ENCODE measurements at places on chromosomes 5 and 9. TPM values are rescaled to one million over a fixed set of nuclear protein-coding genes. Genes with fewer than 3 reads are reported as not detected.

The SLC36A3 gene
- not detected for total RNA-seq

The ELAVL2 gene
- not detected for total RNA-seq

The TYRP1 gene
- 50.2 TPM for total RNA-seq

The ALDOB gene
- total RNA-seq, result 0.56 TPM

The C9 gene
- total RNA-seq, result not detected

The ARID3C gene
- not detected for total RNA-seq

The ISL1 gene
- total RNA-seq, result not detected

The SPINK5 gene
- 0.35 TPM for total RNA-seq

The MZB1 gene
- total RNA-seq, result 0.70 TPM

- peak; percentile 87 for DNase-seq
These were observed 1.5 kb downstream of the SMARCA2 start for GRCh38 chr9:2016408-2017330.

GRCh38 chr5:177310757-177311391, 824 bp downstream of the MXD3 start:
- DNase-seq, result no peak

- DNase-seq, result no peak
These were observed 187.5 kb upstream of the NR4A3 start for GRCh38 chr9:99634186-99634585.

DNA sequence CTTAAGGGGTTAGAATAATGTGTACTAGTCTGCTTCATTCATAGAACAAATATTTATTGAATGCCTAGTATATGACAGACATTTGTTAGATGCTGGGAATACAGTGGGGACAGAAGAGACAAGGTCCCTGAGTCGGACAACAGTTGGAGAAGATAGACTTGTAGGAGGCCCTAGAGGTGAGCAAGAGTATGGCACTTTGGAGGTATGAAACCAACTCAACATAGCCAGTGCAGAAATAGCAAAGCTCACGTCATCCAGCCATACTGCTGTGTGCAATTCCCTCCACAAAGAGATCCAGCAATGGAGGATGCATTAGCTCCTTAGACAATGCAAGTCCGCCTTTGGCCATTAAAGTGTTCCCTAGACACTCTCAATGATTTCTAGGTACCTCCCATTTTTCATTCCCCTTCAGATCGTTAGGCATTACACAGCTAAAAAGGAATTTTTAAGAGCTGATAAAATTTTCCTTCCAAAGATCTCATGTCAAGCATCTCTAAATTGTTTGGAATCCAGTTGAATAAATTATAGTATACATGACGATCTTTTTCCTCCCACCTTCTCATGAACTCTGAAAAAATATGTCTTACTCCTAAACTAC, 1949.6 kb upstream of the WWC1 start:
- DNase-seq, result no peak

DNA sequence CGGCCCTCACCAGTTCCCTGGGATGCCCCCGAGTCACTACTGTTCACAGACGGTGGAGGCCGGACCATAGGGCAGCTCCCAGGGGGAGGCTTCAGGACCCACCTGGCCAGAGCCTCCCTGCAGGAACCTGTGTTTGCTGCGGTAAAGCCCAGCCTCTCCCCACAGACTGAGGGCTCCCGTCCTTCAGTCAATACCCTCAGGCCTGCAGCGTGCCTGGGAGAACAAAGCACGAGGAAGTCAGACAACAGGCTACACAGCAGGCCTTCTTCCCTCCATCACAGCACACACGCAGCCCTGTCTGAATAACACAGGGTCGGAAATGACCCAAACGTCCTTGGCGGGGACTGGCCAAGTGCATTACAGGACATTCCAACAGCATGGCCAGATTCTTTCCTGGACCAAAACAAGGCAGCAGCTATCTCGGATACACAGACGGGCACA, 34.4 kb downstream of the COL23A1 start:
- no peak for DNase-seq

- DNase-seq, result no peak
These were observed 3.0 kb downstream of the NUDT2 start for GRCh38 chr9:34332076-34332964.

GRCh38 chr9:135070964-135071735, 16.3 kb upstream of the OLFM1 start:
- DNase-seq, result no peak

DNA sequence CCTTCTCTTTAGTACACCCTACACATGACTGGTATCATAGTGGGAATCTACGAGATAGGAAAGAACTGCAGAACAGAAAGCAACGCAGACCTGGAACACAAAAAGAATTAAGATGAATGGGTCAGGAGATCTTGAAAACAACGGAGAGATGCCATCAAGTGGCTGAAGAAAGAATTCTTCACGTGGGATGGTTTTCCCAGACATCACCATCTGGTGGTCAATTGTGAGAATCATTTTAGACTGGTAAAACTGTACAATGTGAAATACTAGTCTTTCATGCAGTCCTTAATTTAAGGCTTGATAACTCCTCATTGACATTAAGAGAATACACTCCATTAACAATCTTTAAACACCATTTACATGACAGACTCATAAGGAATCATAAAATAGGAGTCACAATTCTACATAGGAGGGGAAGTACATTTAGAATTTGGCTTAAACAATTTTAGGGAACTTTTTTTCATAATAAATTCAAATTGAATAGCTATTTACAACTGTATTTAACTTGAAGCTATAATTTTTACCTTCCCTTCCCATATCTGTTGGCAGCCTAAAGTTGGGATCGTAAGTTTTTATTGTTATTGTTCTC, 128.4 kb upstream of the TRPM3 start:
- DNase-seq, result no peak

DNA sequence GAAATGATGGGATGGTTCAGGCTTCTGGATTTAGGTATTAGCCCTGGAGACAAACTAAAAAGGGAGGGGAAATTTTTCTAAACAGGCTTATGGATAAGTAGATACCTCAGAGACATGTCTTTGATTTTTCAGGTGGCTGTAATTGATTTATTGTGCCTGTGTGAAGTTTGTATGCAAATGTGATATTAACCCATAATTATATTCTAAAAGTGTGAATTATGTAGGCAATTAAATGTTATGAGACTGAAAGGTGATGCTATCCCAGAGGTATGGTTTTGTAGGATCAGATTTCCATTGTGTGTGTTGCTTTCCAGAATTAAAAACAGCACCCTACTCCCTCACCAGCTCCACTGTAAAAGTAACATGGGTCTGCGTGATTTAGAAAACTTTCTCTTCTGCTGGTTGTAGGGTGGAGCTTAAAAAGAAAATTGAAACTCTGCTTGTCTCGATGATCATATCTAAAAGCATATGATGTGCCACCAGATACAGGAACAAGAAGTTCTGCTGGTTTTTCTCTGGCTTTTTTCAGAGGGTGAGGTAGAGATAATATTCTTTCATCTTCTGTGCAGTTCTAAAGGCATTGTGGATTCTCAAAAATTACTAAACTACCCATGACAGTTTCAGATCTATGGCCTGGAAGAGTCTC, 71.8 kb upstream of the TAF11L2 start:
- DNase-seq, result no peak

- DNase-seq, result no peak
These were observed 11.1 kb downstream of the GLDC start for GRCh38 chr9:6634444-6634843.

DNA sequence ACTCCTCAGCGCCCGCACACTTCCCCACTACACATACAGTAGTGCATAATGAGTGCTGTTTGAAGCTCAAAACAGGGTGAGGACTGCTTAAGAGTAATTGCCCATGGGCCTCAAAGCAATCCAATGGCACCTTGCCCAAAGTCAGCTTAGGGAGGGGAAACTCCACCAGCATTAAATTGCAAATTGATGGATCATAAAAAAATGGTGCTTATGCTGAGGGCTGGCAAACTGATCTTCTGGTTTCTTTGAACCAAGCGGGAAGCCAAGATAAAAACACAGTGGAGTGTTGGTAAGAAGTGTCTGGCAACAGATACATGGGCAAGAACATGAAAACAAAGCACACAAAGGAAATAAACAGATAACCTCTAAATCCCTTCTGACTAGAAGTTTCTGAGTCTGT, 28.0 kb downstream of the TLE1 start:
- DNase-seq, result no peak

DNA sequence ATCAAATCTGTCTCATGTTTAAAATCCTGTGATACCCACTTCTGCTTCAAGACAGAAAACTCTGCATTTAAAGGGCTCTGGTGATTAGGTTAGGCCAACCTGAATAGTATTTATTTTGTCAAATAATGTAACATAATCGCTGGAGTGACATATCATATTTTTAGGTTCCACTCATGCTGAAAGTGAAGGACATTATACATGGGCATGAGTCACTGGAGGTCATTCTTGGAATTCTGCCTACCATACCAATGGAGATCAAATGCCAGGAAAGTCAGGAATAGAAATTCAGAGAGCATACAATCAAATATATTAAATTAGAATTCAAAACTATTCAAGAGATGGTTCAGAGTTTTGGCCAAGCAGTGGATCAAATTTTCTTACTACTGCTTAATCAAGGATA, 97.1 kb upstream of the PRSS3 start:
- DNase-seq, result no peak

DNA sequence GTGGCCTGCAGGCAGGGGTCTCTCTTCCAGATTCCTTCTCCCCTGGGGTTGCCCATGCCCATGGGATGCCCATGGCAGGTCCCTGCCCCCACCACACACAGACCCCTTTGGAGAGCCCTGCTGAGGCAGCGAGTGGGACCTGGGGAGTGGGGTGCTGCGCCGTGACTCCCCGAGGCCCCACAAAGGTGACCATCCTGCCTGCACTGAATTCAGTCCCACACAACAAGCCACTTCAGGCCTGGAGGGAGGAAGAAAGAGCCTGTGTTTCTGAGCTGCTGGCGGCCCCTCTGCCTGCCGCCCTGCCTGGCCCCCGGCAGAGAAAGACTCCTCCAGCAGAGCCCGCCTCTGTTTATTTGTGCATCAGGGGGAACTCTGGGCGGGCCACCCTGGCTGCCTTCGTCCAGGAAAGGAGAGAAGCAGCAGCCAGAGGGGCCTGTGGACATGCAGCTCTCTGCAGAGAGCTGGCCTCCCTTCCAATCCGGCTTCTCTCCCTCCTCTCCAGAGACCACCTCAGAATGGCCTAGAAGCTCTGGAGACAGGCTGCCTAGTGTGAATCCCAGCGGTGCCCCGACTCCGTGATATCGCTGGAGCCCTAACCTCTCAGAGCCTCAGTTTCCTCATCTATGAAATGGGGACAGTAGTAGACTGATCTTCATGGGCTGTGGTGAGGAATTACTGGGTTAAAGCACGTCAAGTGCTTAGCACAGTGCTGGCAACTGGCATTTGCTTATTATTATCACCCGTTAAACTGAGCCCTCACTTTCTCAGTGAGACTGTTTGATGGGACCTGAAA, 72.9 kb downstream of the COL27A1 start:
- DNase-seq, result peak; percentile 10

- DNase-seq, result no peak
These were observed 3.1 kb downstream of the TSPAN17 start for GRCh38 chr5:176650354-176650884.

GRCh38 chr9:110059461-110059860, 148.5 kb downstream of the C9orf152 start:
- no peak for DNase-seq

DNA sequence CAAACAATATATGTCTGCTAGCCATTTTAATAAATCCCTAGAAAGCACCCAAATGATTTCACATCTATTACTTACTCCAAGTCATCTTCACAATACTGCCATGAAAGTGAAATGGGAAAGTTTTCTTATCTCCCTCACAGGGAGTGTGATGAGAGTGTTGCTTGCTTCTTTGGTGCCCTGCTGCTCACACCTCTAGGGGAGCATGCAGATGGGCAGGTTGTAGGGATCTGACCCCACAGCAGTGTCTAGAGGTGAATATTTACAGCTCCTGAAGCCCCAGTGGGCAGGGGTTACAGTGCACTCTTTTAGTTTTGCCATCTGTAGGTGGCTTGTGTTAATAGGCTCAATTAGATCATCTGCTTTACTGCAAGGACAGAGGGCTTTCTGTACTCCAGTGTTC, 173.2 kb downstream of the GABRG2 start:
- no peak for DNase-seq

- DNase-seq, result no peak
These were observed 74.7 kb upstream of the SPIN1 start for GRCh38 chr9:88313364-88314220.

- DNase-seq, result no peak
These were observed 867 bp downstream of the SYK start for GRCh38 chr9:90802386-90802985.

DNA sequence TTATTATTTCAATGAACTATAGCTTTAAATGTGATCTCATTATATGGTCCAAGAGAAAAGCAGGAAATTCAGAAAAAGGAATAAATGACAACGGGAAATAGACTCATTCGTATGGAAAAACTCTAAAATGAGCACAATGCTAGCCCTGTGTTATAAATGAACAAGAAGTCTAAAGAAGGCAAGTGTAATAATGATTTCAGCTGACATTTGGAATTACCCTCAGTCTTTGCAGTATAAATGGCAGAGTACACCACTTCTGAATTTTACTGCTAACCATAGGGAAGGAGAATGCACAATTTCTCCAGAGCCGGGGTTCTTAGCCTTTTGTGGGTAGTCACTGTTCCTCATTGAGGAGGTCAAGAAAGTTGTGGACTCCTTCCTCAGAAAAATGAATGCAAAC, 93.1 kb downstream of the ANKRD55 start:
- no peak for DNase-seq

DNA sequence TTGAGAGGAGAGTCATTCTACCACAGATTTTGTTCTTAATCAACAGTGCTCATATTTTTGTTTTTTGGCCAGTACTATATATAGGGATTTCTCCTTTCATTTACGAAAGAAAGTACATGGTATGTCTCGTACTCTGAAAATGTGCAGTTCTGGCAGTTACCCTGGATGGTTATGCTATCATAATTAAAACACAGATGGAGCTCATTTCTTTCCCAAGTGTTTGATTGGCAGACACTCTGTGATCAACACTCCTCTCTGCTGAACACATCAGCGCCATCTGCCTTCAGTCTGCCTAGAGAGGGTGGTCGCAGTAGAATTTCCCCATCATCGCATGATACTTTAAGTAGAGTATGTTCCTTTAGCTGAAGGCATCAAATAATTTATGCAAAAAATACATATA, 64.5 kb downstream of the PAM start:
- DNase-seq, result no peak

DNA sequence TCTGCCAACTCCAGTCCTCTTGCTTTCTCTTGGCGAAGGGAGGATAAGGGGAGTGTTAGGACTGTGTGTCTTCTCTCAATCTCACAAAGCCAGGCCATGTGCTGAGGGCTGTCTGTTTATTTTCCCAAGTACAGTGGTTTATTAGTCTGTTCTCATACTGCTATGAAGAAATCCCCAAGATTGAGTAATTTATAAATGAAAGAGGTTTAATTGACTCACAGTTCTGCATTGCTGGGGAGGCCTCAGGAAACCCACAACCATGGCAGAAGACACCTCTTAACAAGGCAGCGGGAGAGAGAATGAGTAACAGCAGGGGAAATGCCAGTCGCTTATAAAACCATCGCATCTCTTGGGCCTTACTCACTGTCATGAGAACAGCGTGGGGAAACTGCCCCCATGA, 36.2 kb upstream of the CKS2 start:
- DNase-seq, result no peak

DNA sequence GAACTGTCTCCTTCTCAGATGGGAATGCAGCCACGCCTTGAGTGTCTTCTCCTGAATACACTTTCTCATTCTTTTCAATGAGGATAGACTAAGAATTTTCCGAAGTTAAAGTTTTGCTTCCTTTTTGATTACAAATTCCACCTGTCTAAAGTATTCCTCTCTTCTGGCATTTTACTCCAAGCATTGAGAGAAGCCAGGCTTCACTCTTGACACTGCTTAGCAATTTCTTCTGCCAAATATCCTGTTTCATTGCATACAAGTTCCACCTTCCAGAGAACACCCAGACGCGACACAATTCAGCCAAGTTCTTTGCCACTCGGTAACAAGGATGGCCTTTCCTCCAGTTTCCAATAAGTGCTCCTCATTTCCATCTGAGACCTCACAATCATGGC, 35.6 kb upstream of the COL5A1 start:
- no peak for DNase-seq
